ENCODE measurements at places on chromosomes 1 and 21. TPM values are rescaled to one million over a fixed set of nuclear protein-coding genes. Genes with fewer than 3 reads are reported as not detected.
A peak's percentile ranks its signal among the peaks of the same experiment; 100 is the strongest.

DNA sequence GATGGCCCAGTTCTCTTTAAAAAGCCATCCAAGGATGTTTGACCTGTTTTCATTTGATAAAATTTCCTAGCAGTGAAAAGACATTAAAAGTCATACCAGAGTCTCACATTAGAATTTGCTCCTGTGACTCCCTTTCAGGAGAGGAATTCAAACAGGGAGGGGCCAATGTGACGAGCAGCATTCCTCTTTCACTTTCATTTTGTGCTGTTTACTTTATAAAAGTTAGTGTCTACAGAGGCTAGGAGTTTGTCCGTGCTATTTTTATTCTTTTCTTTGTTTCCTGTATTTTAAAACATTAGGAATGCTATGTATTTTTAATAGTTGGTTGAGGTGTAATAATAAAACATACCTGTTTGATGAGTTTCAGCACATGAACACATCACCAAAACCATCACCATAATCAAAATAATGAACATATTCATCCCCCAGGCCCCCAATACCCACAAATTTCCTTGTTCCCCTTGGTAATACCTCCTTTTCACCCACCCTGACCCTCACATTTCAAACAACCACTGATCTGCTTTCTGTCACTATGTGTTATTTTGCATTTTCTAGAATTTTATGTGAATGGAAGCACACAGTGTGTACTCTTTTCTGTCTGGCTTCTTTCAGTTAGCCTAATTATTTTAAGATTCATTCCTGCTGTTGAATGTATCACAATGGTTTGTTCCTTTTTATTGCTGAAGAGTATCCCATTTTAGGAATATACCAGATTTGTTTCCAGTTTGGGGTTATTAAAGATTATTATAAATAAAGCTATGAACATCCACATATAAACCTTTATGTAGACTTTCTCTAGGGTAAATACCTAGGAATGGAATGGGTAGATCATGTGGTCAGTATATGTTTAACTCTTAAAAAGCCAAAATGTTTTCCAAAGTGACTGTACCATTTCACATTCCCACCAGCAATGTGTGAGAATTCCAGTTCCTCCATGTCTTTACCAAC lies 129.5 kb downstream of the TENT5C start:
- peak; percentile 41 for DNase-seq

Gene RAB42
- total RNA-seq, result not detected

DNA sequence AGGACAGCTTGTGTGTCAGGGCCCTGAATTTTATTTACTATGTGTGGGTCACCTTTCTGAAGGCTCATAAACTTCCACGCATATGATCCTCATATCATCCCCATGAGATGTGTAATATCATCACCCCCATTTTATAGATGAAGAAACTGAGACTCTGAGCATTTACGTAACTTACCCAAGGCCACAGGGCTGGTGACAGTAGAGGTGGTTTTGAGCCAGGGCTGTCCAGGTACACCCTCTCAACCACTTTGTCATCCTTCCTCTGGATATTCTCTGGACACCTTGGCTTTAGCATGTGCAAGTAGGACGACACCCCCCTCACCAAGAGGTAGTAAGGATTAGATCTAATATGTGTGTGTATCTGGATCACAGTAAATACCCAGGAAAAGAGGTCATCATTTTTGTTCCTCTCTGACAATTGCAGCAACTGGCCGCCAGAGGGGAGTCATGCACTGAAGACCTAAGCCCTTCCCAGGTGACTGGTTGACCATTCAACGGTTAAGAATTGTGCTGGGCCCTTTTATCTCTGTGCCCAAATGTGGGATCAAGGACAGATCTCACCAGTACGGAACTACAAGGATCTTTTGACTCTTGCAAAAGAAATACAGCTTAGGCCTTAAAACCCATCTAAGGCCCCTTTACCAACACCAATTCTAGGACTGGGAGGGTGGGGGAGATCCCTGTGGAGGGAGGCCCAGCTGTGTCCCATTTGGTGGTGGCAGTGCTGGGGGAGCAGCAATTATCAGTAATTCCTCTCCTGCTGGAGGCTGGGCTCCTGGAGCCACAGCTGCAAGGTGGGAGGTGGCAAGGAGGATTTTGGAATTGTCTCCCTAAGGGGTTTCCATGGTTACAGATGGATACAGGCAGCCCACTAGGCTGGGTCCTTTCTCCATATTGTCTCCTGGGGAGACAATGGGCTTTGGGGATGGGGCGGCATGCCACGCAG lies 13.7 kb upstream of the E2F2 start:
- peak; percentile 80 for DNase-seq

DNA sequence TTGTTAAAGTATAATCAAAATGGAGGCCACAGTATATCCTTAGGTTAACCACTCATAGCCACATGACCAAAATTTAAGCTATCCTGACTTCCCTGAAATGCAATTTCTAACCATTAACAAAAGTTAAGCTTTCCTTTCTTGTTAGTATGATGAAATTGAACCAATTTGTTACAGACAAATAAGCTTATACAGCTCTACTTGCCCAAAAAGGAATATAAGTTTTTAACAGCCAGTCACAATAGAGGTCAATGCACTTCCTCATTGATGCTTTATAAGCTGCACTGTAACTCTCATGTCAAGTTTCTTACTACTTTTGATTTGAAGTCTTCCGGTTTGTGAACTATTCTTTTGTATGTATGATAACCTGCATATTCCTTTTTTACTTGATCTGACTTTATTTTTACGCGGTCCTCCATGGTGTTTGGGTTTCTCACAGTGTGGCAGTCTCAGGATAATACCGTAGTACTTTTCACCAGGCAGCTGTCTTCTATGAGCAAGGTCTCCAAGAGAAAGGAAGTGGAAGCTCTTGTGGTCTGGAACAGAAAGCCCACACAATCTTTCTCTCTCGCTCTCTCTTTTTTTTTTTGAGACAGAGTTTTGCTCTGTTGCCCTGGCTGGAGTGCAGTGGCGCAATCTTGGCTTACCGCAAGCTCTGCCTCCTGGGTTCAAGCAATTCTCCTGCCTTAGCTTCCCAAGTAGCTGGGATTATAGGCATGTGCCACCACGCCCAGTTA lies 331.6 kb downstream of the SRGAP2C start:
- no peak for DNase-seq

DNA sequence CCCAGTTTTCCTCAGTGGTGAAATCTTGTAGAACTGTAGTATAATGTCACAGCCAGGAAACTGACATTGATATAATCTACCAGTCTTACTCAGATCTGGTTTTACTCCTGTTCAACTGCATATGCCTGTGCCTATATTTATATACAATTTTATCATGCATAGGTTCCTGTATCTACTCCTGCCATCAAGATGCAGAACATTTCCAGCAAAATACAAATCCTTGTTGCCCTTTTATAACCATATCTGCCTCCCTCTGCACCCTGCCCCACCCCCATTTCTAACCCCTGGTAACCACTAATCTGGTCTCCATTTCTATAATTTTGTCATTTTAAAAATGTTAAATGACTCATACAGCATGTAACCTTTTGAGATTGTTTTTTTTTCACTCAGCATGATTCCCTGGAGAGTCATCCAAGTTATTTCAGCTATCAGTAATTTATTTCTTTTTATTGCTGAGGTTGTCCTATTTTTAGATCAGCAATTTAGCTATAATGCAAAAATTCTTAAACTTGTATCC lies 8.1 kb downstream of the UTP25 start:
- no peak for DNase-seq

DNA sequence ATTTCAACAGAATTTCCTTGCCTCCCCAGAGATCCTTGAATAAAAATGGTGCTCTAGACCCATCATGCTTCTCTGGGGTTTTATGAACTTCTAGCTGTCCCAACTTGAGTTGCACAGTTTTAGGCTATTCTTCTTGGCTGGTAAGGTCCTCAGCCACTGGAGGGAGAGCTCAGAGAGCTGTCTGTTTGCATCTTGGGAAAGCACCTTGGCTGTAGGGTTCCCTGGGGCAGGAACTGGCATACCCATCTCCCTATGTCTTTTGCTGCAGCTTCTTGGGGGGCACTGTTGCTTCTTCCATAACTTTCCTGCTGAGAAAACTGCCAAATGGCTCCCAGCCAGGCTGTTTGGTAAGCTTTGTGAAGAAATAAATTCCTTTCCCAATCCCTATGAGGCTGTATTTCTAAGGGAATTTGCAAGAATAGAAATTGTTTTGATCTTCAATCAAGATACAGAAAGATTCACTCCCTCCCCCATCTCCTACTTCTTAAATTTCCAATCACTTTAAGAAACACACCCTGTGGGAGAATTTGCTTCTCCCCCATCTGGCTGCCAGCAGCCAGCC lies 8.2 kb upstream of the FMOD start:
- no peak for DNase-seq

Gene SMCP
- not detected for total RNA-seq

DNA sequence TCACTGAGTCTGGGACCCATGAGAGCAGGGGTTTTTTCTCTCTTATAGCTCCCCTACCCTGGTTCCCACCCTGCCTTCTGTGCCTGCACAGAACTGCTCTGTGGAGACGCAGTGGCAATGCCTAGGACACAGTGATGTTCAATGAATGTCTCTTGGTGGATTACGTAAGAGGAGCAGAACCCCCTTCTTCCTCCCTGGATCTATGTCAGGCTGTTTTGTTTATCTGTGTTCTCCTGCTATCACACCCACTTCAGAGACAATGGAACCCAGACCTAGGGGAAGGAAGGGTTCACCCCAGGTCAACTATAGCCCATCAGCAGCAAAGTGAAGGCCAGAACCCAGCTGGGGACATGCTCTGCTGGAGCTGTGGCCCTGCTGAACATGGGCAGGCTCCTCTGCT lies 2.0 kb downstream of the HPCAL4 start:
- DNase-seq, result no peak

DNA sequence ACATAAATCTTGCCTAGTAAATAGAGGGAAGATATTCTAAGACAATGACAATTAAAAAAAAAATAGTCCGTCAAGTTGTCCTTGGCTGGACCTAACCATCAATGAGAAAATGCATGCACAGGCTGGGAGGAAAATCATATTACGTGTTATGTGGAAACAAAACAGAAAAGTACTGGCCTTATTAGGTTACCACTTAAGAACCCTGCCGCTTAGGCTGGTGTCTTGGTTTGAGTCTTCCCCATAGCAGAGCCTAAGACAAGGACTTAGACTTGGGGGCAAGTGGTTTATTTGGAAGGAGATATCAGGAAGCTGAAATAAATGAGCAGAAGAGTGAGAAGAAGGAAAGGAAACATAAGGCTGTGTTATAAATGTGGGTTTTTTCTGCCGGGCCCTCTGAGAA lies 186.4 kb downstream of the MRPL39 start:
- DNase-seq, result no peak

GRCh38 chr1:118154220-118154619 lies 30.8 kb downstream of the SPAG17 start:
- DNase-seq, result peak; percentile 41

GRCh38 chr1:175394739-175395138 lies 202.2 kb upstream of the KIAA0040 start:
- DNase-seq, result no peak
